ENCODE measurements at places on chromosomes 7 and 10. TPM values are rescaled to one million over a fixed set of nuclear protein-coding genes. Genes with fewer than 3 reads are reported as not detected.

GRCh38 chr7:91320366-91321078 is 56.3 kb downstream of the FZD1 start:
- no peak for DNase-seq

GRCh38 chr7:49001610-49002033 is 77.3 kb downstream of the CDC14C start:
- DNase-seq = no peak

GRCh38 chr10:124612611-124613498 is 131.3 kb downstream of the FAM53B start:
- DNase-seq = no peak

GRCh38 chr7:108103558-108104298 is 26.4 kb downstream of the LAMB4 start:
- DNase-seq = no peak

- no peak for DNase-seq
Measured at GRCh38 chr10:3487228-3487627, 297.8 kb downstream of the KLF6 start.

The HOXA2 gene
- polyA plus RNA-seq = 6.7 TPM

Data from right renal cortex interstitium (tissue), 3 donors.